ENCODE measurements at places on chromosomes 1 and 21.

DNA sequence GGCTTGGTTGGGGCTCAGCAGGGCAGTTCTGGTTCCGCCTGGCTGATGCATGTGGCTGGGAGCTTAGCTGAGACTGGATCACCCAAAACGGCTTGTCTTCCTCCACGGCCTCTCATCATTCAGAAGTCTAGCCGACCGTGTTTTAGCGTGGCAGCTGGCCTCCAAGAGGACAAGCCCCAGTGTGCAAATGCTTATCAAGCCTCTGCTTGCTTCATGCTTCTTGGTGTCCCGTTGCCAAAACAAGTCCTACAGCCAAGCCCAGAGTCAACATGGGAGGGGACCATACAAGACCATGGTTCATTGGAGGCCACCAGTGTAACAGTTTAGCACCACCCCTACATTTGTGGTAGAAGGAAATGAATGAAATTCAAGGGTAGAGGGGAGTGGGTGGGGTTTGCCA is 10.5 kb upstream of the KDF1 start:
- no peak for DNase-seq

DNA sequence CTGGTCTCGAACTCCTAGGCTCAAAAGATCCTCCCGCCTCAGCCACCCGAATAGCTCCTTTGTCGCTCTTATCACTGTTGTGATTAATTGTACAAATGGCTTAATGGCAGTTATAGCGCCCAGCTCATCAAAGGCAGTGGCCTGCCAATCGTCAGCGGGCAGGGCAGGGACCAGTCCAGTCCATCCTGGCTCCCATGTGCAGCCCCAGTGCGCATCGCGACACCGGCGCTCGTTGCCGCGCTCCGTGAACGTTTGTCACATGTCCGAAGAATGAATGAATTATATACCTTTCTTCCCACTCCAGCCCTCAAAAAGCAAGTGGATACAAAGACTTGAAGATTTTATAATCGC is 18.4 kb downstream of the MTX1 start:
- peak; percentile 25 for DNase-seq

DNA sequence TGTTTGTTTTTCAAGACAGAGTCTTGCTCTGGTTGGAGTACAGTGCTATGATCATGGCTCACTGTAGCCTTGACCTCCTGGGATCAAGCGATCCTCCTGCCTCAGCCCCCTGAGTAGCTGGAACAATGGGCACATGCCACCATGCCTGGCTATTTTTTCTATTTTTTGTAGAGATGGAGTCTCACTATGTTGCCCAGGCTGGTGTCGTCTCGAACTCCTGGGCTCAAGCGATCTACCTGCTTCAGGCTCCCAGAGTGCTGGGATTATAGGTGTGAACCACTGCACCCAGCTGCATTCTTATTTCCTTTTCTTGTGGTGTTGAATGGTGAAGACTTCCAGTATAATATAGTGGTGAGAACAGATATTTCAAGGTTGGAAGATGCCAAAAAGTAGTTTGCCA is 28.0 kb downstream of the B3GALT5 start:
- no peak for DNase-seq

- peak; percentile 92 for DNase-seq
Measured at GRCh38 chr1:32695098-32695904, 7.3 kb downstream of the SYNC start.

- no peak for DNase-seq
Measured at GRCh38 chr1:24905355-24905978, 24.6 kb downstream of the RUNX3 start.

Data from AG10803 (cell line).